Pulmonary artery endothelial cell (primary cell): ENCODE measurements at places on chromosomes 12 and 14.
A peak's percentile ranks its signal among the peaks of the same experiment; 100 is the strongest.

DNA sequence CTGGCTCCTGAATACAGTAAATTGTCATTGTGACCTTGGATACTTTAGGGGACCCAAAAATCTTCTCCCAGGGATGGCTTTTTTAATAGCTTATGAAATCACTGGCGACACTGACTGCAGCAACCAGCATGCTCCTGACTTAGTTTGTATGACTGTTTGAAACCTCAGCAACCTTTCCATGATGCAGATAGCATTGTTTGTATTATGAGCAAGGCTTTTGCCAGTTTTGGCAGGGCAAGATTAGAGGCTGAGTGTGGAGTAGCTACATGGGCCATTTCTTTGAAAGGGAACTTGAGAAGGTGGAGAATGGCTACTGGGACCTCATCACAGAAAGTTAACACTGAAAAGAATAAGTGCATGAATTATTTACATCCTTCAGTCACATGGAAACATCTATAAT lies 50.9 kb downstream of the SLC4A8 start:
- DNase-seq = no peak

DNA sequence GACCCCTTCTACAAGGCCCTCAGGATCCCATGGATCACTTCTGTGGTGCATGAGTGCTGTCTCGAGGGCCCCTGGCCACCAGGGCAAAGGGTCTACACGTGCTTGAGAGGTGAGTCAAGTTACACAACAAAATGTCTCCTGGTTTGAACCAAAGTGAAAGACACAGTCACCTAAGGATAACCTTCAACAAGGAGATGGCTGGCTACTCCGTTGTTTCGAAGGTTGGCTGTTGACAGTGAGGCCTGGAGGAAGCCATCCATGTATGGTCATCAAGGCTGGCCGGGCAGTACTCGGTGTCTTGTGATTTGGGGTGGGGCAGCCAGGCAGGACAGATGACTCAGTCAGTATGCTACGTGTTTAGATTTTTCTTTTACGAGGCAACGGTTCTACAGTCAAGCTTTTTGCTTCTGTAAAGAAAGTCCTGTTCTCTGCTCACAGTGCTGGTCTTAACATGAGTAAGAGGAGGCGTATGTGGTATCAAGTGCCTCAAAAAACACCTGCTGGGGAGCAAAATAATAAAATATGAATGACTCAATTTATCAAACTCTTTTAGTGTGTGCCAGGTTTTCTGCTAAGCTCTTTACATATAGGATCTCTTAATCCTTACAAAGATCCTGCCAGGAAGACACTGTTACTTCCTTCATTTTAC lies 18.0 kb upstream of the NT5DC3 start:
- peak; percentile 20 for DNase-seq

DNA sequence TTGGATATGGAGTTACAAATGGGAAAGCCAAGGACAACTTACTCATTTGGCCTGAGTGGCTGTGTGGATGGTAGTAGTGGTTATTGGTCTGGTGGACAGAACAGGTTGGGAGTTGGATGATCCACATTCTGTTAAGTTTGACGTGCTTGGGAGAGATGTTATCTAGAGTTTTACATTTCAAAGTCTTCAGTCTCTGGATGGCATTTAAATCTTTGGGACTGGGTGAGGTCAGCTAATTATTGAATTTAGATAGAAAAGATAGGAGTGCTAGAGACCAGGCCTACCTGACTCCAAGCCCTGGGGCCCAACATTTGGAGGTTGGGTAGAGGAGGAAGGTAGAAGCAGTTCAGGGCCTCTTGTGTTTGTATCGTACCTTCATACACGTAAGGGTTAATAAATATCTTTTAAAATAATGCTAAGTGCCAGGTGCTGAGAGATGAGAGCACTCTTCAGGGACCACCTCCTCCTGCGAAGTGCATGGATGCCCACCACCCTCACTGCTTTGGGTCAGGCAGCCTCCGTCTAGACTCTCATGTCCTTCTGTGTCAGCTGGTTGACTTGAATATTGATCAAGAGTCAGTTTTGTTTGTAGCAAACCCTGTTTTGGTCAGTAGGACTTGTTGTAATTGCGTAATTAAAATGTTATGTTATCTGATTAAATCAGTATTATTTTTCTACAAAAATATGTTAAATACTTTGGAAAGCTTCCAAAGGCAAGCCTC lies 460.4 kb upstream of the RGS6 start:
- DNase-seq = no peak

GRCh38 chr12:28460420-28461130 lies 270.3 kb downstream of the CCDC91 start:
- no peak for DNase-seq

DNA sequence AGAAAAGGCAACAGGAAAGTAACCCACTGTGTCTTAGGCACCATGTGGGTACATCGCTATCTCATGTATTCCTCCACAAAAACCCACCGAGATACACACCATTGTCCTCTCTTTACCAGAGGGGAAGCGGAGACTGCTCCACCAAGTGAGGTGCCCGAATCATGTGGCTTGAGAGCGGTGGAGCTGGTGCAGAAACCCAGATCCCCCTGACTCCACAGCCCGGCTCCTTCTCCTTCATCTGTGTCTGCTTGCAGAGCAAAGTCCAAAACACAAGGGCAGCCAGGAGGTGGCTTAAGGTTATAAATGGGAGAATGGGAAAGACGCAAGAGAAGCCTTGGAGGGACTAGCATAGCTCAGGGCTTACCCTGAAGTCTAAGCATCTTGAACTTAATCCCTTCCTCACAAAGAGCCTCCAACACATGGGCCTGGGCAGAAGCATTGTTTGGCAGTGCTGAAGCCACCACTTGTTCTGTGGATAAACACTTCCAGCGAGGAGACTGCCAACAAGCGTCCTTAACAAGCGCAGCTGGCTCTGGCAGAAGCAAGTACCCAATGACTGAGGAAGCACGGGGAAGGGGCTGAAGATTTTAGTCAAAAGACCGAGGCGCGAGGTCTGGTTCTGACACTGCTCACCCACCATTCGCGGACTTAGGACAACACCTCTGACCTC lies 83.0 kb downstream of the TTC7B start:
- DNase-seq = no peak

DNA sequence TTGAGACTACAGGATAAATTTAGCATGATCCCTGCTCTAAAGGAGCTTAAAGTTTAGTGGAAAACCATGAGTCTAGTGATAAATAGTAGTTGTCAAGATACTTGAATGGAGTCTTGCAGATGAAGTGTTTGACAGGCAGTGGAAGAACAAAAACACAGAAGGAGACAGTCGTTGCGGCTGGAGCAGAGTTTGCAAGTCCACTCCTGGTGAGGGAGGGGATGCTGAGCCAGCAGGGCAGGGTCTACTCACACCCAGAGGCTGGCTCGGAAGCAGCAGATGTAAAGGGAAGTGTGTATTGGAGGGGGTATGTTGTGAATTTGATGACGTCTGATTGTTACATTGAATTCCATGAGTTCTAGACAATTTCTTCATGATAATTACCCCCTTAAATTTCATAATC lies 61.3 kb downstream of the TRAF3 start:
- DNase-seq = no peak

DNA sequence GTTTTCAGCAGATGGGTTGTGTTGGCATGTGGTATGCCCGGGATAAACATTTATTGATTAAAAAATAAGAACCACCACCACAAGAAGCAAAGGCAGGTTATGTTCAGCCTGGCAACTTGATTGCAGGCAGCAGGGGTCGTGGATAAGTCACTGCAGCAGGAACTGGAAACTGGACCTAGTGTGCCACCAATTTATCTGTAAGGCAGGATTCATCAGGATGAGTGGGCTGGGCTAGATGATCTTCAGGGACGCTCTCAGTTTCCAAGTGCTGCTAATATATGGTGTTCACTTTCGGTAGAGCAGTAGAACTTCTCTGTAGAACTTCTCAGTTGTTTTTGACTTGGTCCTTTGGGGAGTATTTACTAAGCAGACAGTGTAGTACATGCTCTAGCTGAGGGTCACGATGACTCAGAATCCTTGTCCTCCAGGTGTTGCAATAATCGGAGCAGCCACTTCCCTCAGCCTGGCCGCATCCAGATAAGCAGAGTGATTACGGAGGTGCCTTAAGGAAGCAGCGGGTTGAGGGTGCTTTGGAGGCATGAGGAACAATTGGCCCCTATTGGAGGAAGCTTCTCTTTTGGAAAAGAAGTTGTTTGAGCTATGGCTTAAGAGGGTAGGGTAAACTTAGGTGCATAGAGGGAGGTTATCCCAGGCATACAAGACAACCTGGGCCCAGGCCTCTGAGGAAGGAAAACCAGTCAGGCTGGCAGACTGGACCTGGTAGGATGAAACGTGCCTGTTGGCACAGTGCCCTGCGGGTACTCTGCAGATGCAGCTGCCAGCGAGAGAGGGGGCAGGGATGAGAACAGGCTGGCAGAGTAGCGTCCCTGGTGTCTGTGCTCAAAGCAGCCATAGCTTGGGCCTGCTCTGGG lies 104.0 kb downstream of the GPR135 start:
- DNase-seq = peak; percentile 15

DNA sequence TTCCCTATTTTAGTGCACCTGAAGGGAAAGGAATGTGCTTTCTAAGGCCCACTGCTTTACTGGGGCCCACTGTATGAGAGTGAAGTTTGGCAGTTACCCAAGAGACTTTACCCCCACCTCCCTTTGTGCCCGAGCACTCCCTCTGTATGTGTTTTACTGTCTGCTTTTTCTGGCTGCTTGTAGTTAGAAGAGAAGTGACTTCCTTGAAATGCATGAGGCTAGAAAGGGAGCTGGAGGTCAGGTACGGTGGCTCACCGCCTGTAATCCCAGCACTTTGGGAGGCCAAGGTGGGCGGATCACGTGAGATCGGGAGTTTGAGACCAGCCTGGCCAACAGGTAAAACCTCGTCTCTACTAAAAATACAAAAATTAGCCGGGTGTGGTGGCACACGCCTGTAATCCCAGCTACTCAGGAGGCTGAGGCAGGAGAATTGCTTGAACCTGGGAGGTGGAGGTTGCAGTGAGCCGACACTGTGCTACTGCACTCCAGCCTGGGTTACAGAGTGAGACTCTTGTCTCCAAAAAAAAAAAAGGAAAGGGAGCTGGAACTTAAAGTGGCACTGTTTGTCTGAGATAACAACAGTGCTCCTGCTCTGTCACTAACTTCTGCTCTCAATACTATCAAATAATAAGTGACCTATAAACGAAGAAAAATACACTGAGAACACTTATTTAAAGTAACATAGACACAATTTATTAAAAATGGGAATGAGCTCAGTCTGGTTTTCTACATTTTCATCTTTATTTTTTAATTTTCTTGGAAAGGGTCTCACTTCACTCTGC lies 5.8 kb downstream of the TRIP11 start:
- DNase-seq = no peak

- DNase-seq = no peak
These were observed 9.5 kb upstream of the SAV1 start for GRCh38 chr14:50677527-50678063.

GRCh38 chr12:116067892-116068291 lies 209.6 kb downstream of the MED13L start:
- DNase-seq = peak; percentile 20

GRCh38 chr14:28876572-28876945 lies 110.0 kb downstream of the FOXG1 start:
- DNase-seq = no peak

DNA sequence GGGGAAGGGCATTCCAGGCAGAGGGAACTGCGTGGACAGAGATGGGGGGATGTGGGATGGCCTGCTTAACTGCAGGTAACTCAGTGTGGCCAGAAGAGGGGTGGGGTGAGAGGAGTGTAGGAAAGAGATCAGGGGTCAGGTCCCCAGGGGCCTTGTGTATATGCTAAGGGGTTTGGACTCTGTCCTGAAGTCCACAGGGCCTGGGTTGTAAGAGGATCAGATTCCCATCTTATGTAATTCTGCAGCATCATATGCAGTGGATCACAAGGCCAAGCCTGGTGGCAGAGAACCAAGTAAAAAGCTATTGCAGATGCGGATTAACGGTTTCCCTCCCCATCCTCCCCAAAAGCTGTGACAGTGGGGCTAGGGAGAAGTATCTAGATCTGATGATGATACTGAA lies 8.7 kb downstream of the TCTN1 start:
- DNase-seq = no peak
